NCI-H187 treated with DMSO at 0.1 percent for 48 hours (cell line): ENCODE measurements at places on chromosomes 1 and 21.

DNA sequence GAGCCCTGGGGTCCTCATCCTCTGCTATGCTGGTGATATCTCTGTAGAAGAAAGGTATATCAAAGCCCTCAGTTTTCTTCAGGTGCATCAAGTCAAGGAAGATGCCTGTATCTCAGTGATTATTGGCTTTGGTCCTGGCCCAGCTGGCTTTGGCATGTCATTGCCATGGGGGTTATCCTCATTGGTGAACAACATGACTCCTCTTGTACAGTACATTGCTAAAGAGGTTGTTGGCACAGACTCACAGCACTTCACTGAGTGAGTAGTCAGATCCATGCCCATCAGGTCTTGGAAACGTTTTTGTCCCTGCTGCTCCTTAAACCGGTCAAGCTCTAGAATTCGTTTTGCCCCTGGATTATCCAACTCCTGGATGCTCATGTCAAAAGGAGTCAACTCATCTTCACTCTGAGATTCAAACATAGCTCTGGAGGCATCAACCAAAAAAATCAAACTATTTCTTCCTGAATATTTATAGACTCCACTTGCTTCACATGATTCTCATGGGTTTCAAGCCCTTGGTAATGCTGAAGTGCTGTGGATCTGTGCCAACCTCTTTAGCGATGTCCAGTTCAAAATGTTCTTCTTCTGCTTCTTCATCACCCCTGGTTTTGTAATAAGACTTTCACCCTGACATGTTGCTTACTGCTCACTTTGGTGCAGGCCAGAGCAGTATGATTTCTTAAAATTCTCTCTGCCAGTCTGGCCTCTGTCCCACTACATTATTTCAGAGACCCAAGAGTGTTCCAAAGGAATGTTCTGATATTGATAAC lies 43.0 kb upstream of the RAB3GAP2 start:
- no peak for DNase-seq

GRCh38 chr1:117606649-117607430 lies 992 bp downstream of the TENT5C start:
- no peak for DNase-seq

GRCh38 chr1:166166329-166166697 lies 488 bp downstream of the FAM78B start:
- no peak for DNase-seq

GRCh38 chr21:46350981-46351380 lies 27.0 kb downstream of the PCNT start:
- no peak for DNase-seq

- no peak for DNase-seq
These were observed 46.6 kb downstream of the DISP3 start for GRCh38 chr1:11525516-11525915.

DNA sequence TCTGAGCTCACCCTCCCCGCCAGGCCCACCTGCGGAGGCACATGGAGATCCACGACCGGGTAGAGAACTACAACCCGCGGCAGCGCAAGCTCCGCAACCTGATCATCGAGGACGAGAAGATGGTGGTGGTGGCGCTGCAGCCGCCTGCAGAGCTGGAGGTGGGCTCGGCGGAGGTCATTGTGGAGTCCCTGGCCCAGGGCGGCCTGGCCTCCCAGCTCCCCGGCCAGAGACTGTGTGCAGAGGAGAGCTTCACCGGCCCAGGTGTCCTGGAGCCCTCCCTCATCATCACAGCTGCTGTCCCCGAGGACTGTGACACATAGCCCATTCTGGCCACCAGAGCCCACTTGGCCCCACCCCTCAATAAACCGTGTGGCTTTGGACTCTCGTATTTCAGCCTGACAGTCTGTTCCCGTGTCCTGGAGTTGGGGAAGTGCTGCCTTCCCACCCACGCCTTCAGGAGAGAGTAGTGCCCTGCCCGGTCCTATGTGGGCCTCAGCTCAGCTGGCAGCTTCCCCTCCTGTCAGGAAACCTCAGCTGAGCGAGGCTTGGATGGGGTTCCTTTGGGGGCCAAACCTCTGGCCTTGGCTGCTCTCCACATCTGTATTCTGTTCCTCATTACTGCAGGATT lies 9.2 kb downstream of the ZBTB48 start:
- DNase-seq, result no peak

DNA sequence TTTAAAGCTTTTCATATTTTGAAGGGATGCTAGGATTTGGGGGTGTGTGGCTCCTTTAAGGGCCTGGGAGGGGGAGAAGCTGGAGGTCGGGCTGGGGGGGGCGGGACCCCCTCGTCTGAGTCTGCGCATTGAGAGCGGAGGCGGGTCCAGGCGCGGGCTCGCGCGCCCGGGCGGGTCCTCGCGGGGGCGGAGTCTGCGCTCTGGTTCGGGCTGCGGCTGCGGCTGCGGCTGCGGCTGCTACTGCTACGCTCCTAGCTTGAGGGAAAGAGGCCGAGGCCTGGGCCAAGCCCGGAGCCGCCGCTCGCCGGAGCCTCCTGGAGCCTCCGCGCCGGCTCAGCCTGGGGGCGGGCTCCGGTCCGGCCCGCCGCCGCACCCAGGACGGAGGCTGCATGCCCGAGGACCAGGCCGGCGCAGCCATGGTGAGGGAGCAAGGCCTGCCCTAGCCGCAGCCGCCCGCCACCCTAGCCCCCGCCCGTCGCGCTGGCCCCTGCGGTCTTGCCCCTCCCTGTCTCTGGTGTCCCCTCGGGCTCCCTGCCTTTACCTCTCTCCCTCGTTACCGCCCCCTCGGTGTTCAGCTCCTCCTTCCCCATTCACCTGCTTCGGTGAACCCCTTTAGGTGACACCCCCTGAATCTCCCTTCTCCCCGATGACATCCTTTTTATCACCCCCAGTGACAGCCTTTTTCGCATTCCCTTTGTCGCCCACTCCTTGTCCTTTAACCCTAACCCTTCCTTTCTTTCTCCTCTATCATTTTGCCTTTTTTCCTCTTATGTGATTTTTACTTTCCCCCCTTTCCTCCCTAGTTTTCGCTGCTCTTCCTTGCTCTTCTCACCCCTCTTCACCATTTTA lies at the start of gene ZYG11B:
Gene ZYG11B (plus strand): TSS at position 189 of the 849 bp plus-strand sequence. CDS start 201 bp downstream, at position 390.
- peak; percentile 23 for DNase-seq

GRCh38 chr1:246579818-246580217 lies 13.6 kb downstream of the CNST start:
- no peak for DNase-seq

GRCh38 chr1:84271441-84272151 lies 29.9 kb upstream of the SAMD13 start:
- no peak for DNase-seq

GRCh38 chr1:24465638-24466037 lies 37.0 kb upstream of the RCAN3 start:
- DNase-seq, result no peak
